ENCODE measurements at places on chromosomes 6 and 20.

- DNase-seq = peak; percentile 88
Measured at GRCh38 chr6:90413867-90414266, 117.2 kb upstream of the BACH2 start.

DNA sequence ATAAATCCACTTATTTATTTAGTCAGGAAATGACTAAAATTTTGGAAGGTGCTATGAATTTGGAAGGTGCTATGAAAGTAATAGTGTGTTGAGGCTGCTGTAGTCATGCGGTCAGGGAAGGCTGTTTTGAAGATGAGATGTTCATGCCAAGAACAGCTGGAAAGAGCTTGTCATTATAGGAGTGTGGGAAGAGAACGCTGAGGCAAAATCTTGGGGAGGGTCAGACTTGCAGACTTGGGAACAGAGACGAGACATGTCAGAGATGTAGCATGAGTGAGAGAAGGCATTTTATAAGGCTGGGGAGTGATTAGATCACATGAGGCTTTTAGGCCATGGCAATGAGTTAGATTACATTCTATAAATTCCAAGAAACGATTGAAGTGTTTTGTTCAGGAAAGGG, 124.0 kb upstream of the B3GAT2 start:
- DNase-seq = no peak

- no peak for DNase-seq
Measured at GRCh38 chr6:119137194-119138072, 59.0 kb upstream of the FAM184A start.

DNA sequence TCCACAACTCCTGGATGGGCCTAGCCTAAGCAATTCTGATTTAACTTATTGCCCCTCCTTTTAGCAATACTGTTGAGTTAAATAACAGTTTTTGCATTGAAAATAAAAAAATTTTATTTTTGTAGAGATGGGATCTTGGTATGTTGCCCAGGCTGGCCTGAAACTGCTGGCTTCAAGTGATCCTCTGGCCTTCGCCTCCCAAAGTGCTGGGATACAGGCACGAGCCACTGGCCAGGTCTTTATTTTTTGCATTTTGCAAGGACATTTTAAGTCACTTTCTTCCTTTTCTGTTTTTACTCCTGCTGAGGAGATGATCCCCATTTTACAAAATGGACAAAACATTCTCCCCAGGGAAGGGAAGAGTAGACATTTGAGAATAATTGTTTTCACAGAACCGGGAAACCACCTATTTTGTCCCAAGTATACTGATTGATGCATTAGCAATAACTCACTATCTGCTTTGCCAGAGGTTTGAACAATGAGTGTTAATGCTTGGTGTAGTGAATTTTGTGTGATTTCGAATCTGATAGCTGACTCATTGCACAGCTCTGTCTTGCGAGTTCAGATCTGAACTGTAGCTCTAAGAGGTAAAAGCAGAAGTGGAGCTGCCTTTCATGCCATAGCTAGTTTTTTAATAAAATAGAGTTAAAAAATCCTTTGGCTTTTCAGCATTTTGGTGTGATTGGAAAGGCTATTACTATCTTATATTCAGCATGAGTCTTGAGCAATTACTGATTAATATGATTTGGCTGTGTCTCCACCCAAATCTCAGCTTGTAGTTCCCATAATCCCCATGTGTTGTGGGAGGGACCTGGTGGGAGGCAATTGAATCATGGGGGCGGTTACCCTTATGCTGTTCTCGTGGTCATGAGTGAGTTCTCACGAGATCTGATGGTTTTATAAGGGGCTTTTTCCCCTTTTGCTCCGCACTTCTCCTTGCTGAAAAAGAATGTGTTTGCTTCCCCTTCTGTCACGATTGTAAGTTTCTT, 20.9 kb downstream of the IGF2R start:
- no peak for DNase-seq

DNA sequence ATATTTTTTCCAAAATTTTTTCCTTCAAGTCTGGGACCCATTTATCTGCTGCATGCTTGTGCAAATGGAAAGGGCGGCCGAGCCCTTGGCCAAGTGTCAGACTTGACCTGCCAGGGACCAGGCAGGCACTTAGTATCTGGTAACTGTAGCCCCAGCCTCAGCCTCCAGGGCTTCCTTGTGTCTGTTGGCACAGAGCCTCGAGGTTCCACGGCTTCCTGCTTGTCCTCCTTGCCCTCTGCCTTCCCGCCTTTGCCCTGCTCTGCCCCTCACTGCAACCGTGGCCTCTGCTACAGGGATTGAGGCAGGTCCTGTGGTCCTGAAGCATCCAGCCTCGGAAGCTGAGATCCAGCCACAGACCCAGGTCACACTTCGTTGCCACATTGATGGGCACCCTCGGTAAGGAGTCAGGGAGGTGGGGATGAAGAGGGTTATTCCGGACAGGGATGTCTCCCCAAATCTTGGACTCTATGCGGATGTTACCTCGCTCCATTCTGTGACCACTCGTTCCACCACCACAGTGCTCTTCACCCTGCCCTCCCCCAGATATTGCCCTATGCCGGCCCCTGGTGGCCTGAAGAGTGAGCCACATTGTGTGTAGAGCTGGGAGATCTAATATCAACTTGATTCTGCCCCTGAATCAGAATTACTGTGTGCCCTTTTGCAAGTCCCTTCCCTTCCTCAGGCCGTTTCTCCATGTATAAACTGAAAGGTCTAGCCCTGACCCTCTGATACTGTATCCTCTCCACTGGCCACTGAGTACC, 41.5 kb upstream of the SRF start:
- DNase-seq = peak; percentile 32

- no peak for DNase-seq
Measured at GRCh38 chr20:64116541-64117431, 9.4 kb upstream of the NPBWR2 start.

Data from DMS79 treated with DMSO at 0.1 percent for 48 hours (cell line).